Stimulated activated CD4-positive, alpha-beta T cell treated with anti-CD3 and anti-CD28 coated beads, Interleukin-1b, Interleukin-23, amount 100 ng/mL, for 4 hours (primary cell): ENCODE measurements at places on chromosomes 7 and 10.

DNA sequence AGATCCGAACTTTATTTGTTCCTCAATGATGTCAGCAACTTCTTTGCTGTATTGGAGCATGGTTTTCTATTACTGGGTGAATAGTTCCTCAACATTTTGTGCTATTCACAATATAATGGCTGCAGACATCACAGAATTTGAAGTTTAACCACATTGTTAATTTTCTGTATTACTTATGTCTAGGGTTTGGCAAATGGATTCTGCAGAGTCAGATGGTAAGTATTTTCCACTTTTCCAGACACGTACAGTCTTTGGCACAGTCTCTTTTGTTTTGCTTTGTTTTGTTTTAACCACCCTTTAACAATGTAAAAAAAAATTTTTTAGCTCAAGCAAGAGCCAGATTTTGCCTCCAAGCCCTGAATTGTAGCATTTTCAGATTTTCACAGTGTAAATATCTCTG is 36.8 kb upstream of the FOXK1 start:
- DNase-seq = no peak

GRCh38 chr10:3871424-3871996 is 86.5 kb upstream of the KLF6 start:
- no peak for DNase-seq

- DNase-seq = no peak
Measured at GRCh38 chr7:75575488-75576121, 83.5 kb downstream of the SPDYE5 start.

- DNase-seq = no peak
Measured at GRCh38 chr7:83546586-83546985, 102.4 kb downstream of the SEMA3E start.
